ENCODE measurements at places on chromosomes 13 and 19.

DNA sequence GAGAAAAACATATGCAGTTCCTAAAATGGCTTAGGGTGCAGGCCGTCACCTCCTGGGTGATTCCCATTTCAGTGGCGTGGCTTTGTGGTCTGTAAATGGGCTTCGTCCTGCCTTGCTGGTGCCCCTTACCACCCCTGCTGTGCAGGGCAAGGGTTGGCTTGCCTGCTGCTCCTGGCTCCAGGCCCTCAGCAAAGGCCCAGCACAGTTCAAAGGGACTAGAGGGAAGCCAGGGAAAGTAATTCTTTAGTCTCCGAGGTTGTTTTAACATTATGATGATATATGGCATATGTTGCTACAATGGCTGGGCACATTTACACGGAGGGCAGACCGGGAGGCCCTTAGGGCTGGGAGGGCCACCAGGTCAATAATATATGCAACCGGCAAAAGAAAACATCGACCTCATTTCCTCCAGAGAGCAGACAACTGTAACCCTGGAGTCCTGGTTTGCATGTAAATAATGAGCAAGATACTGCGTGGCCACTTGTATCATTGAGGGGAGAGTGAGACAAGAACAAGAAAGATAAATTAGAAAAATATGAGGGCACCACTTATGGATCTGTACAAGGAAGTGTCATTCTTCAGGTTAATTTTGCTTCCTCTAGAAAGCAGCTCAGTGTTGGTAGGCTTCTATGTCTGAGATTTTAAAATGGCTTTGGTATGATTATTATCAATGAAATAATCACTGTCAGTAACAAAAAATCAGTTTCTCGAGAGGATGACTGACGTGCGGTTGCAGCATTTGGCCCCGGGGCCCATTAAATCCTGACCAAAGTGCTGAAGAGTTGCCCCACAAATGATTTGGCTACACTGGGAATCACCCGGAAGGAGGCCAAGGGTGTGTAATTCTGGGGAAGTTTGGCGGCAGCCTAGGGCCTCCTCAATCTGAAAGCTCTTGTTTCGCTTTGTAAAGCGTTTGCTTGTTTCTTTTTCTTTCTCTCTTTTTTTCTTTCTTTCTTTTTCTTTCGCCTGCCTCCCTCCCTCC lies 32.8 kb upstream of the URI1 start:
- DNase-seq: no peak

DNA sequence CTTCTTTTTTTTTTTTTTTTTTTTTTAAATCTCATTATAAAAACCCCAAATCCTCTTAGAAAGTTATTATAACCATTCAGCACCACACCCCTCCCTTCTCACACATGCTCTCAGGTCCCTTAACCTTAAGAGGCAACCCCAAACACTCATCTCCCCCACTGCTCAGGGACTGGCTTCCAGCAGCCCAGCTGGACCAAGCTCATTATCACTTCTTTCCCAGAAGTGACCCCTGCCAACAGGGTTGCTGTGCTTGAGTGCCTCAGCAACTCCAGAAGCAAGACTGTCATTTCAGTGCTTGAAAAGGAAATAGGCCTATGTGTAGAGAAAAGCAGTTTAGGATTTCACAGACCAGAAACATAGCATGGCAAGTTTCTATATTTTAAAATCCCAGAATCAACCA lies 84.3 kb downstream of the SLAIN1 start:
- no peak for DNase-seq

- DNase-seq: no peak
These were observed 164.0 kb downstream of the TSHZ3 start for GRCh38 chr19:31185261-31185660.

GRCh38 chr13:49444524-49445395 lies 686 bp downstream of the SETDB2 start:
- no peak for DNase-seq

- DNase-seq: no peak
These were observed 192.9 kb downstream of the KLF5 start for GRCh38 chr13:73251626-73252265.

DNA sequence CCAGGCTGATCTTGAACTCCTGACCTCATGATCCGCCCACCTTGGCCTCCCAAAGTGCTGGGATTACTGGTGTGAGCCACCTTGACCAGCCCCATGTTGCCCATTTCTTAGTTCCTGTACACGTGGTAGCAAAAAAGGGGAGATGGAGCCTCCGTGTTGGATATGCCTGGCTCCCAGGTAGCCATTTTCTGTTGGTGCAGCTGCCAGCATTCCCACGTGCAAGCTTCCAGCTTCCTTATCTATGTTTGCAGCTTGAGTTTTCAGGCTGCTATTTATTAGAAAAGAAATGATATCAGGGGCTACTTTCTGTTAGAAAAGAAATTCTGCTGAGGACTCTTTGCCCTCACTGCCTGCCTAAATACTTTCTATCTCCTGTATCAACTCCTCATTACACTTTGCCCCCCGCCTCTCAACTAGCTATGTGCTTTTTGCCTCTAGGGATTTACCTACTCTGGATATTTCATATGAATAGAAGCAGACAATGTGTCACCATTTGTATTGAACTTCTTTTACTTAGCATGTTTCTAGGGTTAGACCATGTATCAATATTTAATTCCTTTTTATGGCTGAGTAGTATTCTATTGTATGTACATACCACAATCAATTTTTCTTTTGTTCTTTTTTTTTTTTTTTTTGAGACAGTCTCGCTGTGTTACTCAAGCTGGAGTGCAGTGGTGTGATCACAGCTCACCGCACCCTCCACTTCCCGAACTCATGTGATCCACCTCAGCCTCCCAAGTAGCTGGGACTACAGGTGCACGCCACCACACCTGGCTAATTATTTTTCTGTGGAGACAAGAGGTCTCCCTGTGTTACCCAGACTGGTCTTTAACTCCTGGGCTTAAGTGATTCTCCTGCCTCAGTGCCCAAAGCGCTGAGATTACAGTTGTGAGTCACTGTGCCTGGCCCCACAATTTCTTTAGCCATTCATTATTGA lies 3.4 kb upstream of the TMED1 start:
- DNase-seq: no peak

- no peak for DNase-seq
These were observed 536 bp downstream of the UBA2 start for GRCh38 chr19:34428549-34429285.

- DNase-seq: no peak
These were observed 11.5 kb upstream of the TNFSF9 start for GRCh38 chr19:6519289-6519688.

DNA sequence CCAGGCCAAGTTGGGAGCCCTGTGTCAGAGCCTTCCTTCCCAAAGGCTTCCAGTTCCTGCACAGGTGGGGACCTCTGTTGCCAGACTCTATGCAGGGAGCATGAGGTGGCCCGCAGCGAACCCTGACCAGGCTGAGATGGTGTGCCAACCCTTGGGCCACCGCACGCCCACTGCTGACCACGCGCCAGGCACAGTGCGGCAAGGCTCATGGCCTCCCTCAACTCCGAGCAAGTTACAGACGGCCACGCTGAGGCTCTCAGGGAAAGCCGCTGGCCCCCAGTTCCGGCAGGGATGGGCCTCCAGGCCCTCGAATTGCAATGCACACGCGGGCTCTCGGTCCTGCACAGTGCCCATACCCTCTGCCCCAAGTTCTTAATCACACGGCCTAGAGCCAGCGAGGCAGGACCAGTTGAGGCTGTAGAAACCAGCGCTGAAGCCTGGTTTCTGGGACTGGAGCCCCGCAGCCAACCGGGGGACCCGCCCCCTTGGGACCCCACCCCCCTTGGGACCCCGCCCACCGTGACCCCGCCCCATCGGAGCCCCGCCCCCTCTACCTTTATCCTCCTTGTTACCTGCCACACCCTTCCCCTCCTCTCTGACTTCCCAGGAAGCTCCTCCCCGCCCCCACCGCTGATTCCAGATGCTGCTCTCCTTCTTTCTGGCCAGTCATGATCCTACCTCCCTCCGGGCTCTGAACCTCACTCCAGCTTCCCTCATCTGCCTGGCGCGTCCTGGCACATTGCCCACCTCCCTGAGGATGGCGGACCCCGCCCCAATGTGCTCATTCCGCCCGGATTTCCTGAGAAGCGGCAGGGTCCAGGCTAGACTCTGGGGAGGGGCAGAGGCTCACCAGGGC lies 6.0 kb downstream of the PEX11G start:
- no peak for DNase-seq

DNA sequence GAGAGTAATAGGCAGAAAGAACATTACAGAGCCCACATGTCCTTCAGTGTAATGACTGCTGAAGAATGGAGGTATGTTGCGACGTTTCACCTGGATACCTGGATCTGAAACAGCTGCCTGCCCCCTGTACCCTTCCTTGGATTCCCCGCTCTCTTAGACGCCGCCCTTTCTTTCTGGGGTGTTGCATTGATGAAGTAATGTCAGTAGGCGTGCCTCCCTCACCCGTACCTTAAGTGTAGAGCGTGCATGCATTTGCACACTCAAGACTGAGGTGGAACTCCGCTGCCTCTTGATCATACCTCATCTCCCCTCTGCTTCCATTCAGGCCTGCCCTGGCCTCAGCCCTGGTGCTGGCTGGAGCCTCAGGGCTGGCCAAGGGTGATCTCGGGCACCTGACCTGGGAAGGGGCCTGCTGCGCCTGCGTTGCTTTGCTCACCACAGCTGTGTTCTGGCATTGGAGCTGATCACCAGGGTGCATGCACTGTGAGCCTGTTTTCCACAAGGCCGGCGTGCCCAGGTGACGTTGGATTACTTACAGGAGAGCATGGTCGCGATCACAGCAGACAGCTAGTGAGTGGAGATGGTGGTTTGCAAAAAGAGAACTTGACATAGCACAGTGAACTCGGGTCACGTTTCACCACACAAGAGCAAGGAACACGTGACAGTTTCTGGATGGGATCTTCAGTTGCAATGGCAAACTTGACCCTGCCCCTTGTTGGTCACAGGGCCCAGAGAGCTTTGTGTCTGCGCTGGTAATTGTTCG lies 99.0 kb downstream of the ARHGEF7 start:
- DNase-seq: no peak

GRCh38 chr13:49052813-49053212 lies 77.1 kb downstream of the FNDC3A start:
- DNase-seq: no peak

DNA sequence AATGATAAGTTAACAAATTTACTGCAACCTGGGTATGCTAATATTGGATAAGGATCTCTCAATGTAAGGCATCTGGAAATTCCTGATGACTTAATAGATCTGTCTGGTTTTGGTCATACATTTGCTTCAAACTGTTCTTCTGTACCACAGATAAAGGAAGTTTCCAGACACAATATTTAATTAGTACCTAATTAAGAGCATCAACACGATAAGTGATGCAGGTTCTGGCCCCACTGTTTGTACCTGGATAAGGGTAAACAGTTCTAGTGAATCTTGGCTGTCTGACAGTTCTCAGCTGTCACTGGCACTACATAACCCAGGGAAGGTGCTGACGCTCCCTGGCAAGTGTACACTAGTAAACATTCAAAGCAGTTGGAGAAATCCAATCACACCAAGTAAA lies 165.6 kb downstream of the MZT1 start:
- DNase-seq: no peak

- no peak for DNase-seq
These were observed 36.2 kb downstream of the SPATA13 start for GRCh38 chr13:24196593-24197197.

DNA sequence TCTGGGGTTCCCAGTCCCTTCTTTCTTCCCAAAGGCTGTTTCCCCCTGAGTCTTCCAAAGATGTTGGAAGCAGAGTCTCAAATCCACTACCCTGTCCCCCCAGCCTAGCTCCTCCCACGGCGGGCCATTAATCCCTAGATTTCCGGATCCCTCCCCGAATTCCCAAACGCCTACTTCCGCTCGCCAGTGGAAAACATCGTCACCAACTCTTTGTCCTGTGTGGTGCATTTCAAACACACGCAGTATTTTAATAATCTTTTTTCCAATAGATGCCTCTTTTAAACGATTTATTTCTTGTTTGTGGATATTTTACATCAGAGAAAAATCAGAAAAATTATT lies 610 bp downstream of the ZNF791 start:
- DNase-seq: no peak

GRCh38 chr19:53554804-53555203 lies 16.9 kb downstream of the ZNF331 start:
- no peak for DNase-seq

- no peak for DNase-seq
These were observed 68.3 kb downstream of the ZNF431 start for GRCh38 chr19:21210037-21210621.

- no peak for DNase-seq
These were observed 312.8 kb upstream of the ZNF507 start for GRCh38 chr19:32032561-32032960.

GRCh38 chr19:50651174-50651573 lies 1.9 kb downstream of the C19orf81 start:
- DNase-seq: no peak

DNA sequence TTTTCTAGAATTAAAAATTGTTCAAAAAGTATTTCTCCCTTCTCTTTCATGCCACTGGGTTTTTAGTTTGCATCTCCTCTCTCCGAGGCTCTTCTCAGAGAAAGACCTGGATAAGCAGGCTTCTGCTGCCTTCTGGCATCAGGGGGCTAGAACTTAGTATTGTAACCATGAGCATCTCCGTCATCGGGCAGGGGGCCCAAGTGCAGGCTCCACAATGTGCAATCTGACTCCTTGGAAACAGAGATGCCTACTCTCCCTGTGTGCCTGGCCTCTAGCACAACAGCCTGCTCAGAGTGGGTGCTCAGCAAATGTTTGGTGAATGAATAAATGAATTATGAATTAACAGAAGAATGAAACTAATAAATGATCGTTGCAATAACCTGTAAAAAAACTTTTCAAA lies 45.6 kb upstream of the MTIF3 start:
- no peak for DNase-seq

GRCh38 chr13:51260154-51260553 lies 38.0 kb downstream of the FAM124A start:
- DNase-seq: no peak

DNA sequence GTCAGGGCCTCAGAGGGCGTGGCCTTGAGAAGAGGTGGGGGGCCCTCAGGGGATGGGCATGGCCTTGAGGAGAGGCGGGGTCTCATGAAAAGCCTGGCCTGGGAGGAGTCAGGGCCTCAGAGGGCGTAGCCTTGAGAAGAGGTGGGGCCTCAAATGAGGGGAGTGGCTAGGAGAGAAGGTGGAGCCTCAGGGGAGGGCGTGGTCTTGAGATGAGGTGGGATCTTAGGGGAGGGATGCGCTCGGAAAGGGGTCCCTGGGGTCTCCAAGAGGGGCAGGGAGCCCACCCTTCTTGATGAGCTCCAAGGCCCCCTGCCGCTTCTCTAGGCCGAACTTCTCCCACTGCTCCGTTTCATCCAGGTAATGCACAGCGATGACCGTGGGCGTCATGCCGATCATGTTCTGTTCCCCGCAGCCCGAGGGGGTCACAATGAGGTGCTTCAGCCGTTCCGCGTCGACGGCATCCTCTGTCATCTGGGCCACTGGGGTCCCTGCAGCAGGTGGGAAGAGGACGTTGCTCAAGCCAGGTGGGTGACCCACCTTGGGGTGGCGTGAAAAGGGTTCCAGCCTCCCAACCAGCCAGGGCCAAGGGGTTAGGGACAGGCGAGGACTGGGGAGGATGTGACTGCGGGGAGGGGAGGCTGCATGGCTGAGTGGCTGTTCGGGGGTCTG lies 24.3 kb upstream of the TNFSF14 start:
- DNase-seq: no peak

DNA sequence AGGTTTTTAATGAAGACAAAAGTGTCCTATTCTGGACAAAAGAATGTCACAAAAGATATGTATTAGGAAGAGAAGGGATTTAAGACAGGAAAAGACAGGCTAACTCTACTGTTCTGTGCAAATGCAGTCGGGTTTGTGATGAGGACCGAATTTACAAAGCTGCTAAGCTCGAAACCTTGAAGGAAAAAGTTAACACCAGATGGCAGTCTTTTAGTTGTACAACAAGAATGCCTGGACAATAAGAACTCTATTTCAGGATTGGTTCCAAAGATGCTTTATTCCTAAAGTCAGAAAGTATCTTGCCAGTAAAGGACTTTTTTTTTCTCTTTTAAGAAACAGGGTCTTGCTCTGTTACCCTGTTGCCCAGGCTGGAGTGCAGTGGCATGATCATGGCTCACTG lies 51.1 kb downstream of the HS6ST3 start:
- DNase-seq: no peak

Data from GM12864 (cell line).